SK-N-SH (cell line): ENCODE measurements at places on chromosomes 1 and 21. TPM values are rescaled to one million over a fixed set of nuclear protein-coding genes. Genes with fewer than 3 reads are reported as not detected.

The NID1 gene
- 49.3 and 74.3 TPM in 2 replicates for polyA plus RNA-seq

- DNase-seq, result no peak
Observed at GRCh38 chr1:75696000-75696399, 28.5 kb upstream of the ACADM start.

DNA sequence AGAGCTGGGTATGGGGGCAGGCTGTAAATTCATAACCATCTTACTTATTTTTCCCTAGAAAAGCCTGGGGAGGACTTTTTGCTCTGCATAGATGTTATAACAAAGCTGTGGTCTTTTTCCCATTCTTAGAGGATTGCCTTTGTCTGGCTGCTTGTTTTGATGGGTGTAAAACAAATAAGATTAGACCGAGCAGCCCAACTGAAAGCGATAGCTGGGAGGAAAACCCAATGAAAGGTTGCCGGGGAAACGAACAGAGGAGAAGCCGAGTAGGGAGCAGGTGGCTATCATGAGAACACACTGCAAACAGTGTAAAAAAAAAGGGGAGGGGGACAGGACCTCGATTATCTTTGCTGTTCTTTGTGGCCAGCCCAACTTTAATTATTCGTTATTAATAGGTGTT is 1.9 kb downstream of the ELAVL4 start:
- DNase-seq, result no peak

- no peak for DNase-seq
Observed at GRCh38 chr1:110726755-110727154, 52.0 kb upstream of the KCNA3 start.

The TNFAIP8L2 gene
- polyA plus RNA-seq, result not detected in 2 replicates

The GNG4 gene
- polyA plus RNA-seq, result 1.6 and 2.8 TPM in 2 replicates
